ENCODE measurements at places on chromosomes 5 and 9. TPM values are rescaled to one million over a fixed set of nuclear protein-coding genes. Genes with fewer than 3 reads are reported as not detected.

DNA sequence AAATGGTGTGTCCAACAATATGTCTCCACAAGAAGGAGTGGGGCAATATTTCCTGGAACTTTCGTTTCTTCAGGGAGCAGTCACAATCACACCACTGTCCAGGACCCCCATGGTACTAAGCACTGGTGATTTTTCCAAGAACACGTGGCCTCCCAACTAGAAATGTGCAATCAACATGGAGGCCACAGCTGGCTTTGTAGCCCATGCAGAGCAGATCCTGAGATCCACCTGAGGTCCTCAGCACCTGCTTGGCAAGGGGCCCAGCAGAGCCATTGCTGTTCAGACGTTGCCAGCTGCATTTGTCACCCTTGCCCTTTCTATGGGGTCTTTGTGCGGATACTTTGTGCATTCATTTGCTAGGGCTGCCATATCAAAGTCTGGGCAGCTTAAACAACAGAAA is 334.5 kb upstream of the IRX4 start:
- no peak overlapping the region for H3K27ac ChIP-seq
- no peaks in the 10 kb centered on the region for H3K36me3 ChIP-seq
- H3K4me1 ChIP-seq, result no peaks in the 10 kb centered on the region
- no peak for DNase-seq
- H3K4me3 ChIP-seq, result no peak overlapping the region

GRCh38 chr5:17829456-17829855 is 195.2 kb downstream of the TAF11L14 start:
- no peak for DNase-seq
- H3K27ac ChIP-seq, result no peak overlapping the region
- no peaks in the 10 kb centered on the region for H3K4me1 ChIP-seq
- no peak overlapping the region for H3K4me3 ChIP-seq

GRCh38 chr5:124847907-124848306 is 101.5 kb upstream of the ZNF608 start:
- no peak overlapping the region for H3K4me3 ChIP-seq
- no peaks in the 10 kb centered on the region for H3K27me3 ChIP-seq
- 0 out of 2 replicates have a peak, but pooled peaks cover 2% of the 10 kb centered on the region for H3K4me1 ChIP-seq
- no peaks in the 10 kb centered on the region for H3K36me3 ChIP-seq

CYLC2 gene
- total RNA-seq, result not detected

DNA sequence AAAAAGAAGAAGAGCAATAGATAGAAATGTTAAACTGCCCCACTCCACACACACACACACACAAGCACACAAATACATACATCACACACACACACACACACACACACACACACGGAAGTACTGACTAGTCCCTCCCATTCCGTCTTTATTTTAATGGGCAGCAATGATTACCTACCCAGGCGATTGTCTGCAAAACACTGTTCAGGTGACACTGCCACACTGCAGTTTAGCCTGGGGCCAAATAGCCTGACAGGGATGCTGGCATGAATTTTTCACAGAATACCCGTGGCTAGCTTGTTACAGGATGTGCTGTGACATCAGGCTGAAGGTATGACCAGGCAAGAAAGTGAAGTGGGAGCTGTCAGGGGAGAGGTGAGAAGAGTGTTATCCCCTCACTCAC is 86.9 kb downstream of the FRMD3 start:
- no peak overlapping the region for H3K27ac ChIP-seq
- H3K4me1 ChIP-seq, result no peaks in the 10 kb centered on the region

GABRA6 gene
- not detected for total RNA-seq

GRCh38 chr5:66209794-66210193 is 65.7 kb downstream of the SREK1 start:
- no peak for DNase-seq
- H3K27me3 ChIP-seq, result peaks cover 4% of the 10 kb centered on the region
- no peaks in the 10 kb centered on the region for H3K4me1 ChIP-seq
- no peak overlapping the region for H3K27ac ChIP-seq
- H3K36me3 ChIP-seq, result no peaks in the 10 kb centered on the region
- H3K4me3 ChIP-seq, result no peak overlapping the region

- no peaks in the 10 kb centered on the region for H3K27me3 ChIP-seq
- H3K27ac ChIP-seq, result no peak overlapping the region
- H3K36me3 ChIP-seq, result no peaks in the 10 kb centered on the region
- DNase-seq, result peak; percentile 58
- H3K4me1 ChIP-seq, result peaks cover 7% of the 10 kb centered on the region
These were observed 268.6 kb downstream of the SEC61B start for GRCh38 chr9:99490729-99491128.

SLC6A3 gene
- total RNA-seq, result not detected

STKLD1 gene
- 0.28 TPM for total RNA-seq

DNA sequence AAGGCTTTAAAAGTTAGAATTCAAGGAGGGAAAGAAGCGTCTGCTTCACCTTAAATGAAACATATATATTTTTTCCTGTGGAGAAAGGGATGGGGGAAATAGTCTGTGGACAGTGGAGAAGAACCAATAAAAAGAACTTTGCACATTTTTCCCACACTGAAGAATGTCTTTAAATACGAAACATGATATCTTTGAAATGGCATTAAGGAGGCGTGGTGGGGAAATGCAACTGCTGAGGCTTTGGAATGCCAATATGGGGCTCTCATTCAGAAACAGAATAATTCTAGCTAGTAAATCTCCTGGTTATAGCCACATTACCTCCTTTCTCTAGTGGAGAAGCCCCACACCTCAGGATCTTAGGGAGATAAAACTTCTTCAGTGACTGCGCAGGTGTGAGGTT is 46.8 kb downstream of the TNC start:
- H3K27me3 ChIP-seq, result no peaks in the 10 kb centered on the region
- H3K4me3 ChIP-seq, result no peak overlapping the region

DNA sequence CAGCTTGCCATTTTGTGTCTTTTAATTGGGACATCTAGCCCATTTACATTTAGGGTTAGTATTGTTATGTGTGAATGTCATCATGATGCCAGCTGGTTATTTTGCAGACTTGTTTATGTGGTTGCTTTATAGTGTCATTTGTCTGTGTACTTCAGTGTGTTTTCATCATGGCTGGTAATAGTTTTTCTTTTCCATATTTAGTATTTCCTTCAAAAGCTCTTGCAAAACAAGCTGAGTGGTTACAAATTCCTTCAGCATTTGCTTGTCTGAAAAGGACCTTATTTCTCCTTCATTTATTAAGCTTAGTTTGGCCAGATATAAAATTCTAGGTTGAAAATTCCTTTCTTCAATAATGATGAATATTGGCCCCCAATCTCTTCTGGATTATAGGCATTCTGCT is 28.5 kb upstream of the TNFSF15 start:
- no peak for DNase-seq
- H3K36me3 ChIP-seq, result no peaks in the 10 kb centered on the region
- H3K4me1 ChIP-seq, result no peaks in the 10 kb centered on the region
- no peak overlapping the region for H3K4me3 ChIP-seq
- H3K27me3 ChIP-seq, result peaks cover 20% of the 10 kb centered on the region

CCNH gene
- 100 TPM for total RNA-seq

GRCh38 chr9:91362051-91362611 is 413 bp upstream of the AUH start:
- H3K4me3 ChIP-seq, result peak overlapping the region; percentile 100
- H3K27ac ChIP-seq, result peak overlapping the region; percentile 53
- no peaks in the 10 kb centered on the region for H3K27me3 ChIP-seq
- H3K36me3 ChIP-seq, result 0 out of 2 replicates have a peak, but pooled peaks cover 1% of the 10 kb centered on the region

DNA sequence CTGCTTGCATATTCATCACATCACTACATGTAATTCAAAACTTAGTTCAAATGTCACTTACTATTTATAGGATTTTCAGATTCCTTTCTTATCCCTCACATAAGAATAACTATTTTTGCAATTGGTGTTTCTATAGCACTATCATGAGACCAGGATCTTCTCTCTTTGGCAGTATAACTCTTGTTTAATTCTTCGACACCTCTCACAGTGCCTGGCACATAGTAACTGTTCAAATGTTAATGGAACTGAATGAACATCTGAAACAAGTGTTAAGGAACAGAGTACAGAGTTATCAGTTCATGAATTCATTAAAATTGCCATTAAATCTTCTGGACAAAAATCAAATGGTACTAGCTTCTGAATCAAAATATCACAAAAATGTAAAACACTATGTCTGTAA is 40.0 kb downstream of the FBXL17 start:
- DNase-seq, result peak; percentile 3
- no peaks in the 10 kb centered on the region for H3K4me1 ChIP-seq
- H3K27ac ChIP-seq, result no peak overlapping the region
- H3K27me3 ChIP-seq, result no peaks in the 10 kb centered on the region
- no peak overlapping the region for H3K4me3 ChIP-seq
- no peaks in the 10 kb centered on the region for H3K36me3 ChIP-seq

GRCh38 chr5:12901696-12902095 is 997.5 kb upstream of the CTNND2 start:
- no peak overlapping the region for H3K4me3 ChIP-seq
- no peaks in the 10 kb centered on the region for H3K36me3 ChIP-seq
- no peaks in the 10 kb centered on the region for H3K27me3 ChIP-seq

- peaks cover 16% of the 10 kb centered on the region for H3K4me1 ChIP-seq
- H3K36me3 ChIP-seq, result no peaks in the 10 kb centered on the region
- no peak overlapping the region for H3K4me3 ChIP-seq
These were observed 140.1 kb upstream of the MOCS2 start for GRCh38 chr5:53249529-53250200.

Data from IMR-90 (cell line).